ENCODE measurements at places on chromosomes 5 and 9.

- DNase-seq: no peak
These were observed 100.9 kb downstream of the NRG2 start for GRCh38 chr5:139942243-139942642.

- DNase-seq: no peak
These were observed 31.1 kb upstream of the CPLX2 start for GRCh38 chr5:175840050-175840841.

DNA sequence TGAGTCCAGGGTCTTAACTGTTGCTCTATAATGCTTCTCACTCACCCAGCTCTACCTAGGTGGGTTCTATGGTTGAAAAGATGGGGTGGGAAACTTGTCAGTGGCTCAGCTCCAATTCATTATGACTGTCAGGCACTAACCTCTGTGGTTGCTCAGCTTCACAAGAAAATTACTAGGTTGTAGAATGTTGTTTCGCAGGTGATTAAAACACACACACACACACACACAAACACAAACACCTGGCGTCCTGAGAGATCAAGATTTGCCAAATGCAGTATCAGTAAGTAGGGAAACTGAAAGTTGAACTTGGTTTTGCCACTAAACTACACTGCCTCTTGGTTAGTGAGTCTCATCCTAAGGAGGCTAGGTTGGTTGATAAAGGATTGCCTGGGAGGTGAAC, 2.8 kb downstream of the MCCC2 start:
- no peak for DNase-seq

DNA sequence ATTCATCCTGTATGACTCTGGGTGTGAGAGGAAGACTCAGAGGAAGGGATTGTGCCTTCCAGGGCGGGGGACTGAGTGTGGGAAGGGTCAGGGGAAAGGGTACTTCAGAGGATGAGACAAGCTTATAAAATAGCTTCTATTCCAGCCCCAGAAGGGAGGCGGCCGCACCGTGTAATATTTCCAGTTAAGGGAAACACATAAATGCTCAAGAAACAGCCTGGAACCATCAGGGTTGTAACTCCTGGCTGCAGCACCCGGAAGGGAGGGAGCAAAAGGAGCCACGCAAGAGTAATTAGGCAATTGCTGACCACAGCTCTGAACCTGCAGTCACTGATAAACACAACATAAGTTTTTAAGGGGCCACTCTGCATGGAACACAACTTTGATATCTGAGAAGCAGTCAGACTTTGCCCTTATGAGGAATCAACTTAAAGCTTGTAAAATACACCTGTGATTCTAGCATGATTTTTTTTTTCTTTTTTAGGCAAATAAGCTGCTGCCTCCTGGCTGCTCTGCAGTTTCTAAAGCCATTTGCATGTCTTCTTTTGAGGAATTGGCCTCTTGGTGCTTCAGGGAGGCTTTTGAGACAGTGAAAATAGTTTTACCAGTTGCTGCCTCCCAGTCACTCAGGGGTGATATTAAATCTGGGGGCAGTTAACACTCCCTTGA, 382.7 kb downstream of the ENC1 start:
- no peak for DNase-seq

DNA sequence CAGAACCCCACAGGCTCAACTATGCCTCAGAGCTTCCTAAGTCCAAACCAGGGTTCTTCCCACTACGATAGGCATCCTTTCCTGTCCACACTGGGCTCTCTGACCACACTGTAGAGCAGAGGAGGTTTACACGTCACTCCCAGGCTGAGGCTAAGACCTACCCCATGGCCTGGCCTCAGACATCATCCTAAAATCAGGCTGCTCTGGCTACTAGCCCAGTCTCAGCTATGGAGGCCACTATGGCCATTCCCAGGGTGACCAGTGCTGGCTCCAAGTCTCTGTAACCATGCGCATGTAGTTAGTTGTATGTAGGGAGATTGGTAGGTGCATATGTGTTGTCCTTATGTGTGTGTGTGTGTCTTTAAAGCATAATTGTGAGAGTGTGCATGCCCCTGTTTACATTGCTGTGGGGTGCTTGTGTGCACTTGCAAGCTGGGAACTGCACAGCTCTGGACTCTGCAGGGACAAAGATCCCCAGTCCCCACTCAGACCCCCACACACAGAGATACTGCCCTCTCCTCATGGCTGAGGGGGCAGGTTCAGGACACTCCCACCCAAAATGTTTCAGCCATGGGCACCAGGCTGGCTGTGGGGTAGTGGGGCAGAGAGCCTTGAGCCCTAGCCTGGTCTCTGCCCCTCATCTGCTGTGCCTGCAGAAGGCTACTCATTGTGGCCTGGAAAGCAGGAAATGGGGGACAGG, 12.3 kb downstream of the PDLIM4 start:
- no peak for DNase-seq

GRCh38 chr5:149940077-149940574, 4.5 kb downstream of the PDE6A start:
- DNase-seq: no peak

GRCh38 chr5:5985332-5985731, 393.0 kb downstream of the MED10 start:
- DNase-seq: no peak

- no peak for DNase-seq
These were observed 66.8 kb downstream of the SLC38A9 start for GRCh38 chr5:55645304-55645703.

DNA sequence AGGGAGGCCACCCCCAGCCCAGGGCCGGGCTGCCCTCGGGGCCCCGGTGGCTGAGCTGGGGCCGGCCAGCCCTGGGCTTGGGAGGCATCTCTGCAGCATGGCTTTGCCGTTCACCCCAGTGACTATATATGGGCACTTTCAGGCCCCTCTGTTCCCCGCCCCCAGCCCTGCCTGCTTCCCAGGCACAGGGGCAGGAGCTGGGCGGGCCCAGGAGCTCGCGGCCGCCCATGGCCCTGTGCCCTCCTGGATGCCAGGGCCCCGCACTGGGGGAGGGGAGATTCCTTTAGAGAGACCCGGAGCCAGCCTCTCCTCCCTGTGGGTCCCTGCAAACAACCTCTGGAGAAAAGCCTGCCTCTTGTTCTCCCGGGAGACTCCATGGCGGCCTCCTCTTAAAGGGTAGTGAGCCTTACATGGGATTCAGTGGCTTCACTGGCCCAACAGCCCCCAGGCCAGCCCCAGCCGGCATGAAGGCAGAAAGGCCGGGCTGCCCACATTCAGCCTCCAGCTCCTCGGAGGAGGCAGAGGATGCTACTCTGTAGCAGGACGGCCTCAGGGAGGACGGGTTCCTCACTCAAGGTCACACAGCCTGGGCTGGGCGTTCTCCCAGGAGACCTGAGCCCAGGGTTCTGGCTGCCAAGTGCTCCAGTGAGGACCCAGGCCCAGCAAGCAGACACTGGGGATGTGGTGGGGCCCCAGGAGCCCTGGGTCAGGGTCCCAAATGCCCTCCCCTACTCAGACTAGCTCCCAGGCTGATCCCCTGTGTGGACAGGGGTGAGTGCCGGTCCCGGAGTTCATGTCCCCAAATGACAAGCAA, 4.1 kb downstream of the NACC2 start:
- peak; percentile 15 for DNase-seq

GRCh38 chr5:179190851-179191505, 130.8 kb downstream of the ZNF354C start:
- peak; percentile 50 for DNase-seq

DNA sequence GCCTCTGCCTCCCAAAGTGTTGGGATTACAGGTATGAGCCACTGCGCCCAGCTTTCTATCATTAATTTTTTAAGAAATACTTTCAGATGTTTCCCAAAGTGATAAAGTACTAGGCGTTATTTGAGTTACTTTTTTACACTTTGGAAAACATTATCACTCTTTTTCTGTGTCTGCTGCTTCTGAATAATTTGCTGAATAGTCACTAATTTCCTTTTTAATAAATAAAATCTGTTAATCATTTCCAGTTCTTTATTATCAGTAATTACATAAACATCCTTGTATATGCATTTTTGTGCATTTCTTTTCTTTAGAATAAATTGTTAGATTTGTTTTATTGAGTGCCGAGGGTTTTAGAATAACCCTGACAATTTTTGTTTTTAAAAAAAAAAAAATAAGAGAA, 48.6 kb downstream of the UHRF2 start:
- DNase-seq: no peak

DNA sequence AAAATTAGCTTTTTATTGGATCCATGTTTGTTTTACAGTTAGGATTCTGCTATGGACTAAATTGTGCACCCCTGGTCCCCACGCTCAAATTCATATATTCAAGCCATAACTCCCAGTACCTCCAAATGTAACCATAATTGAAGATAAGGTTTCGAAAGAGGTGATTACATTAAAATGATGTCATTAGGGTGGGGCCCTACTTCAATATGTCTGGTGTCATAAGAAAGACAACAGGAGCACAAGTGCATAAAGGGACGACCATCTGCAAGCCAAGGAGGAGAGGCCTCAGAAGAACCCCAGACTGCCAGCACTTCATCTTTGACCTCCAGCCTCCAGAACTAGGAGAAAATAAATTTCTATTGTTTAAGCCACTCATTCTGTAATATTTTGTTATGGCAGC, 7.4 kb upstream of the HNRNPA0 start:
- DNase-seq: no peak

DNA sequence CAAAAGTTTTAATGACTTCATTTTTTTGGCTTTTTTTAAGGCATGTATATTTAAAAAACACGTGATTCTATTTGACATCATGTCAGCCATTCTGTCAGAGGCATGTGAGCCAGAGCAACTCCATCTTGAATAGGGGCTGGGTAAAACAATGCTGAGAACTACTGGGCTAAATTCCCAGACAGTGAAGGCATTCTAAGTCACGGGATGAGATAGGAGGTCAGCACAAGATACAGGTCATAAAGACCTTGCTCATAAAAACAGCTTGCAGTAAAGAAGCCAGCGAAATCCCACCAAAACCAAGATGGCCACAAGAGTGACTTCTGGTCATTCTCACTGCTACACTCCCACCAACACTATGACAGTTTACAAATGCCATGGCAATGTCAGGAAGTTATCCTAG, 1000.6 kb upstream of the DMAC1 start:
- no peak for DNase-seq

DNA sequence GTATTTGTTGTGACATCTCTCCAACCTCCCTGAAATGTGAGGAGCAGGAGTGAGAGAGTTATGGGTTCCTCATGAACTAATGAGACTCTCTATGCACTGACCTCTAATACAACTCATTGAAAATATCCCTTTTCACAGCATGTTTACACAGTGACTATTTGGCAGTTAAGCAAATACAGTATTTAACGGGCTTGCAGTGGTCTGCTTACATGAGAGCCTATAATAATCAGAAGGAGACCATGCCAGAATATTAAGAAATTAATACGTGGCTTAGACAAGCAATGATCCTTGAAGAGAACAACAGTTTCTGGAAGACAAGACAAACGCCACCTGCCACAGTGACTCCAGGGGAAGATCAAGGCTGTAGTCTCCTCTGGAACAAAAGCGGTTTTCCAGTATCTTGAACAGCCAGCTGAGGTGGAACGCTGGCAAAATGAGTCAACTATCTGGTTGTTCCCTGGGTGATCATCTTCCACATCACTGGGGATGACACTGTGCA, 424.5 kb downstream of the DMAC1 start:
- no peak for DNase-seq

DNA sequence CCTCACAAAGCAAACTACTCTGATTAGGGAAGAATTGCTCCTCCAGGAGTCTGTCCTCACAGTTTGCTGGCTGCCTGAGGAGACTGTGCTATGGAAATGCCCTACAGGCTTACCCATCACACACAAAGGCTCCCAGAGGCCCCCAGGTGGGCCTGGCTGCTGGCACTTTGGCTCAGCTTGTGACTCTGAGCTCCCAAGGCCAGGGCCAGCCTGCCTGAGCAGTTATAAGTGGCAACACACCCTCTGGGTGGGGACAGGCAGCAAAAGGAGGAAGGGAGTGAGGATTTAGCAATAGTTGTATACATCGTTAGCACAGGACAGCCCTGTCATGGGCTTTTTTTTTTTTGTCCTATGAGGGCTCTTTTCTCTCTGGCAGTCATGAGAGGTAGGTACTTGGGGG, 103.5 kb downstream of the DAPK1 start:
- peak; percentile 37 for DNase-seq

DNA sequence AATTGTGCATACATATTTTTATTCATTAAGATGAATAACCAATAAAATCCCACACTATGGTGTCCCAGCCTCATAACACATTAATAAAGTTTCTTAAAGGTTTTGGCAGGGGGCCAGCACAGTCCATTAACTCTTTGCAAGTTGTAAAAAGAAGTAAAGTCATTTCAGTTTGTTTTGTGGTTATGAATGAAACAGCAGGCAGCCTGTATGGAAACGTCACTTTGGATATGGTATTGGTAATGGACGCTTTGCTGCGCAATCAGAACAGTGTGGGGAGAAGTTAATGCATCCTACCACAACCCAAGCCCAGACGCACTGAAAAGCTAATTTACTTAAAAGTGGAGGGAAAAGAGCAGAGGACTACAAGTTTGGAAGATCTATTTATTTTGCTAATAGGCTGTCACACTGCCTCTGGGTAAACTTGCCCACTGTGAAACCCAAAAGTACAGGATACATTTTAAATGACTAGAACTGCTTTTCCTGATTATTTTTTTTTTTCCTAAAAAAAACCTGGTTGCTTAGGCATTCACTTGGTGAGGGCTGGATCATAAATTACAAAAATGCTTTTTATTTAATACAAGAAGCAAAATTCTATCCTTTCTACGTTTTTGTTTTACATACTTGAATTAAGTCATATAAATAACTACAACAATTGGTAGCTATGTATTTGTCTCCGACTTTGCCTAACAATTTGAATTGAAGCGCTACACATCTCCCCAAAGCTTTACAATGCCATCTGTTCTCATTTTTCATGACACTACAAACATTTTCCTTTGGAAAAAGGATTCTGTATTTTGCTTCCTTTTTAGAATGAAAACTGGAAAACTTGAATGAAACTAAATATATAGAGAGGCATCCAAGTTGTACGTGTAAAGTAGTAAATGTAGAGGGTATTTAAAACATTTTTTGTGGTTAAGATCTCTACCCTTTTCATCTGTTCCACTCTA, 104.3 kb downstream of the NFIB start:
- DNase-seq: no peak

GRCh38 chr5:177364159-177364962, 6.6 kb downstream of the RGS14 start:
- DNase-seq: no peak

DNA sequence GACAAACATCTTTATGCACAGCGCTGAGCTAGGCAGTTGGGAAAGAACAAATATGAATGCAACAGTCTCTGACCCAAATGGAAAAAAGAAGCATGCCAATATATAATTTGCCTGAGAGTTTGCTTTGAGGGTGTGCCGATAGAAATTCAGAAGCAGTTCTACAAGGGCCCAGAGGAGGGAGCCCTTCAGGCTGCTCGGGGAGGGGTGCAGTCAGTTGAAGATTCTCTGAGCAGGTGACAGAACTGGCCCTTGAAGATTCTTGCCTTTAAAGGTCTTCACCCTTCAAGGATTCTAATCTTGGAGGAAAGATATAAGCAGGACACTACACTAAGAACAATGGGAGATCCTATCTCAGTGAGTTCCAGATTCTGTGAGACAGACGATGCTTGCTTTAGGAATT, 3.7 kb upstream of the PAPPA start:
- peak; percentile 67 for DNase-seq

All from glutamatergic neuron (in vitro differentiated cells).